WERI-Rb-1 (cell line): ENCODE measurements at places on chromosomes 3 and 15.

- no peak for DNase-seq
These were observed 462.9 kb upstream of the SGO1 start for GRCh38 chr3:20648921-20649381.

GRCh38 chr15:66675446-66675845 lies 26.6 kb upstream of the SMAD6 start:
- no peak for DNase-seq

- no peak for DNase-seq
These were observed 43.4 kb upstream of the SEC22A start for GRCh38 chr3:123158330-123158729.

DNA sequence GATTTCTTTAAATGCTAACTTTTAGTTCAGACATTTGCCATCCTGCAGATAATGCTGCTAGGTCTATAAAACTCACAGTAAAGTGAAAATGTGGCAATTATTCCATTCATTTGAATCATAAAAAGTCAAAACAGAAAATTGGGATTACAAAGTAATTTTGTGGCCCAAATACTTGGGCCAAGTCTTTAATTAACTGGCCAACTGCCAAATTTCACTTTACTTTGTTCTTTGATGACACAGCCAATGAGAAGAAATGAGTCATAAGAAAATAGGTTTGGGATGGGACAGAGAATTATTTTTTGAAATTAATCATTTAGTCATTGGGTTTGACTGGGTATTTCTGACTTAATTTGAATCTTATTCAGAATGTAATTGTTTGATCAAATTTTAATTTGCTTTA lies 89.8 kb upstream of the SLC2A2 start:
- no peak for DNase-seq

DNA sequence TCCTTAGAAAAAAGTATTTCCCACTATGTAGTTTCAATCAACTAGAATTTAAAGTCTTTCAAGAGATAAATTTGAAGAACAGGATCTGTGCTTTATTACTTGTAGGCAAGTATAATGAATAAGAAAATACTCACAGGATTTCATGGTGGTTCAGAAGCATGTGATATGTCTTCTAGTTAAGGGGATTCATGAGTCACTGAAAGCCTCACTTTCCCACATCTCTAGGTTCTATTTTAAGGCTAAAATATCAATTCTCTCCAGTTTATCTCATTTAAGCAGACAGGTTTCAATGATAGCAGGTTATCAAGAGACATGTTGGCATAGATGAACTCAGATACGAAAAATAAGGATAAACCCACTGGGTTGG lies 437.8 kb upstream of the BCHE start:
- DNase-seq: no peak

GRCh38 chr3:25888892-25889524 lies 99.1 kb downstream of the OXSM start:
- DNase-seq: no peak

- DNase-seq: no peak
These were observed 58.7 kb upstream of the CHST2 start for GRCh38 chr3:143060906-143061305.

DNA sequence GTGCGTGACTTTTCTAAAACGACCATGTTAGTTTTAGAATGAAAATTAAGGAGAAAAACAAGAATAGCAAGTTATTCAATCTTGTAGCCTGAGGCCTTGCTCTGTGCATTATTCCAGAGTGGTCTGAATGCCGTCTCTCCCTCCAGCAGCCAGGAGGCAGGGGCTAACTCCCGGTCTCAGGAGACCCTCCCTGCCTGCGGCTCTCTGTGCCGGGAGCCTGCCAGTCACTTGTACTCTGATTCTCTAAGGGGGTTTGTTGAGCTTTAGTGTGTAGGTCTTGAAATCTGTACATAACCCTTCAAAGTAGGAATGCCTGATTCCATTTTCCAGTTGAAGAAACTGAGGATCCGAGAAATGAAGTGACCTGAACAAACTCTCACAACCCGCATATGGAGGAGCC lies 97.3 kb downstream of the ARNT2 start:
- DNase-seq: no peak

DNA sequence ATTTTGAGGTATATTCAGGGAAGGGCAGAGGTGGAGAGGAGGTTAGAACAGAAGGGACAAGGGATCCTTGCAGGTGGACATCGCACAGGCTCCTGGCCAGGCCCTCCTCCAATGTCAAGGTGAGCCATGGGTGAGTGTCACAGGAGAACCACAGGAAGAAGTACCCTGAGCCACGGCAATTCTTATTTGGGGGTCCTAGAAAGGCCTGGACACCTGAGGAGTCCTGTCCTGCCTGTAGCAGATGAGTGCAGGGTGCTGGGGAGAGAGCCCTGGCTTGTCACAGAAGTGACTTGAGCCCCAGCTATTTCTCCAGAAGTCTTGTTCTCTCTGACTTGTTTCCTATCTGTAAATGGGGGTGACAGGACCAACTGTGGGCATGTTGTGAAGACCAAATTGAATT lies 4.3 kb downstream of the SLC6A20 start:
- DNase-seq: no peak

DNA sequence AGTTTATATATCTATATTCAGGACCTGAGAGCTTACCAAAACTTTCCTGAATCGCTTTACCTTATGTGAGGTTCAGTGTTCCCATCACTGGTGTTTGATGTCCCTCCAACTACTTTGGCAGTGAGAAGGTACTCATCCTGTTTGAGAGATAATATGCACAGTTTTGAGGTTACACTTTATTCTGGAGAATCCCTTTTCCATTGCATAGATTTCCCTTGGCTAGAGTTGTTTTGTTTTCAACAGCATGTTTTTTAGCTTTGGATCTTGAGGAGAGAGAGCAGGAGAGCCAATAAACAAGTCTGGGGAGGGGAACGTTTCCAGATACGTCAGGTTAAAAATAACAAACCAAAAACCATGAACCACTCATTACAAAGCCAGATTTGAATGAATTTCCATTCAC lies 33.6 kb downstream of the CD200 start:
- no peak for DNase-seq

DNA sequence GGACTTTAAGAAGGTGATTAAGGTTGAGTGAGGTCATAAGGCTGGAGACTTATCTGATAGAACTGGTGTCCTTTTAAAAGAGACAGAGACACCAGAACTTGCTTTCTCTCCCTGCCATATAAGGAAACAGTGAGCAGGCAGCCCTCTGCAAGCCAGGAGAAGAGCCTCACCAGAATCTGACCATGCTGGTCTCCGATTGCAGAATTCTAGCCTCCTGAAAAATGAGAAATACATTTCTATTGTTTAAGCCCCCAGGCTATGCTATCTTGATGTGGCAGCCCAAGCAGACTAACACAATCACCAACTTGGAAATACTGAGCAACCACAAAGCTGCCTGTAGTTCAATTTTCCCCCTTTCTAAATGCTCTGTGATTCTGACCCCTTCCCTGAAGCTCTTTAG lies 161.4 kb upstream of the RARB start:
- DNase-seq: no peak

GRCh38 chr3:77146004-77146403 lies 106.1 kb downstream of the ROBO2 start:
- no peak for DNase-seq

- no peak for DNase-seq
These were observed 36.9 kb upstream of the HERC1 start for GRCh38 chr15:63870487-63871209.

GRCh38 chr3:172560026-172560425 lies 36.8 kb upstream of the TNFSF10 start:
- no peak for DNase-seq

- no peak for DNase-seq
These were observed 862.1 kb downstream of the ROBO1 start for GRCh38 chr3:78905700-78906099.

DNA sequence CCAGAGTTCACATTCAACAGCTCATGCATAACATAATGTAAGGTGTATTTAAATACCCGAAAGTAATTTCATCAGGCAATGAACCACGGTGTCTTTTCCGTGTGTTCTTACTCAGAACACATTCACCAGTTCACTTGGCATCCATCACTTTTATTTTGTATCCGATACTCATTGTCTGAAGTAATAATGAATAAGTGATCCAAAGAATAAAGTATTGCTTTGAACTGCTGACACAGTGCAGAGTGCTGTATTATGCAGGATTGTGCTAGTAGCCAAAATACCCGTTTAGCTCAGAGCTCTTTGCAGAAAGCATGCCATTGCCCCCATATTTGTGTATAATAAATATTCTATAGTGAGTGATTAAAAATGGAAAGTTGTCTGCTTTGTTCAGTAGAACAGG lies 460.9 kb upstream of the KCNMB2 start:
- no peak for DNase-seq

DNA sequence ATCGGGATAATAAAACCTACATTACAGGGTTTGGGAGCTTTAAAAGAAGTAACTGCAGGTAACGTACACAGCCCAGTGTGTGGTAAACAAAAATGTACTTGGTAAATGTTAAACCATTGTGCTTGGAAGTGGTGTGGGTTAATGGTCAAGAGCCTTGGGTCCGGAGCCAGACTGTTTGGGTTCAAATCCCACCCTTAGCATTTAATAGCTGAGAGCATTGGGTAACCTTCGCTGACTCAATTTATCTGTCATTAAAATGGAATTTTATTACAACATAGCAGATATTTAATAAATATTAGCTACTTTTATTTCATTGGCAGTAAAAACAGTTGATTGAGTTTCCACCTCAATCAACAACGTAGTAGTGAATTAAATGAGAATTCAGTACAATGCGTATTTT lies 1.5 kb downstream of the FSTL1 start:
- DNase-seq: no peak

DNA sequence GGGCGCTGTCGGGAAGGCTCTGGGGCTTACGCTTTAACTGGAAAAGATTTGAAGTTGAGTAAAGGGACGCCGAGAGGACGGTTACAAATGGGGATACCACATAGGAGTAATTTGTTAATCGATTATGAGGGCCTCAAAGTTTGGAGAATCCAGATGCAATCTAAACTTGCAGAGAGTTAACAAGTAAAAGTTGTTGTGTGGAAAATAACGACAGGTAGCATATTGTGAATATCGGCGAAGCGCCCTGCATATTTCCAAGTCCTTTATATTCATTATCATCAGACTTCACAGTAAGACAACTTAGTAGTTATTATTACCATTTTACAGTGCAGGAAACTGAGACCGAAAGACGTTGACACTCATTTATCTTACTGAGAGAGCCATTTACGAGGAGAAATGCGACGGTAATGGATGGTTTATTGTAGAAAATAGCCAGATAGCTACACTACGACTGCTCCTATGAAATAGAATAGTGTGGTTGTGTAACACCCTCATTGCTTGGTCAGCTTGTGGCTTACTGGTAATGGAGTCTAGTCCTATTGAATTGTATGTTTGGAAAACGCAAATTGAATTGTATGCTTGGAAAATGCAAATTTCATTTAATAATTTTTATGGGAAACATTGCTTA lies 700 bp downstream of the MKRN2 start:
- DNase-seq: no peak

- DNase-seq: no peak
These were observed 89.4 kb downstream of the EDEM1 start for GRCh38 chr3:5276934-5277333.

GRCh38 chr15:58608711-58609110 lies 140.8 kb downstream of the ADAM10 start:
- no peak for DNase-seq

GRCh38 chr15:62770752-62771151 lies 271.8 kb upstream of the TPM1 start:
- no peak for DNase-seq

GRCh38 chr3:139455855-139456254 lies 20.5 kb downstream of the RBP2 start:
- no peak for DNase-seq

DNA sequence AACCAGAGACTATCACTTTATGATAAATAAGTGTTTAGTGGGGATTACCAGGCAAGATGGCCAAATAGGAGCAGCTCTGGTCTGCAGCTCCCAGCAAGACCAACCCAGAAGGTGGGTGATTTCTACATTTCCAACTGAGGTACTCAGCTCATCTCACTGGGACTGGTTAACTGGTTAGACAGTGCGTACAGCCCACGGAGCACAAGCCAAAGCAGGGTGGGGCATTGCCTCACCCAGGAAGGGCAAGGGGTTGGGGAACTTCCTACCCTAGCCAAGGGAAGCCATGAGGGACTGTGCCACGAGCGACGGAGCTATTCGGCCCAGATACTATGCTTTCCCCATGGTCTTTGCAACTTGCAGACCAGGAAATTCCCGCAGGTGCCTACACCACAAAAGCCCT lies 171.0 kb downstream of the CTNNB1 start:
- DNase-seq: no peak

DNA sequence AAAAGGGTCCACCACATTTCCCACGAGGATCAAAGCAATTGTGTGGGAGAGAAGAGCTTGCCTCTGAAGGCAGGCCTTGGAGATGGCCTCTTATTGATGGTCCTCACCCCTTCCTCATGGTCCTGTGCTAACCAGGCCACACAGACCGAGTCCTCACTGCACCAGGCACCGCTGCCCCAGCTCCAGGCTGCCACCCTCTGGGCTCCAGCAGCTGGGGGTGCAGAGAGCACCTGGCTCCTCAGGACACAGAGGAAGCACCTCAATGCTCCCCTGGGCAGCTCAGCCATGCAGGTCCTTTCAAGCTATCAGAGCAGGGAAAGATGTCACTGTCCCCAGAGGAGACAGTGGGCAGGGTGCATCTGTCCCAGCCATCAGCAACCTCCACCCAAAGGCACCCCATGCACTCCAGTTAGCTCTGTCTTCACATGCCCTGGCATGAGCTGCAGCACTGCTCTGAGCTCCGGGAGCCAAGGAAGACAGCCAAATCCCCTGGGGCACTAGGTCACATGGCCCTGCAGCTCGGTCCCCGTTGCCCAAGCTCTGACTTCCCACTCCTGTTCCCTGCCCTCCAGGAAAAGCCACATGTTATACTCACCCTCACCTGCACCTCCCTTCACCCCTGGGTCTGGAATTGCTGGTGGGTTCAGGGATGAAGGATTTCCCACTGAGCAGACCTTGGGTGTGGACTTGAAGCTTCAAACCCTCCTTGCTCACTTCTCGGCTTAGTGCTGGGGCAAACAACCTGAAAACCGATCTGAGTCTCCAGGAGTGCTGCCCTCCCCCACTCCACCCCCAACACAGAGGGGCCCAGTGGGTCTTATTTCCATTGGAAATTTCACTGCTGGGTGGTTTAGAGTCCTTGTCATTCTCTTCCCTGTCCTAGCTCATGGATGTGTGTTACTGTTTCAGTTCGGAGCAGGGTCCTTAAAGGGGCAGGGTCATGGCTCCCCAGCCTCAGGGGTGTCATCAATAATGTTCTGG lies 32.6 kb downstream of the ALS2CL start:
- no peak for DNase-seq

GRCh38 chr3:195451373-195452015 lies 8.7 kb upstream of the ACAP2 start:
- no peak for DNase-seq

GRCh38 chr3:157626817-157627216 lies 123.6 kb upstream of the VEPH1 start:
- no peak for DNase-seq

- DNase-seq: no peak
These were observed 107.7 kb upstream of the RPL32 start for GRCh38 chr3:12948891-12949711.

DNA sequence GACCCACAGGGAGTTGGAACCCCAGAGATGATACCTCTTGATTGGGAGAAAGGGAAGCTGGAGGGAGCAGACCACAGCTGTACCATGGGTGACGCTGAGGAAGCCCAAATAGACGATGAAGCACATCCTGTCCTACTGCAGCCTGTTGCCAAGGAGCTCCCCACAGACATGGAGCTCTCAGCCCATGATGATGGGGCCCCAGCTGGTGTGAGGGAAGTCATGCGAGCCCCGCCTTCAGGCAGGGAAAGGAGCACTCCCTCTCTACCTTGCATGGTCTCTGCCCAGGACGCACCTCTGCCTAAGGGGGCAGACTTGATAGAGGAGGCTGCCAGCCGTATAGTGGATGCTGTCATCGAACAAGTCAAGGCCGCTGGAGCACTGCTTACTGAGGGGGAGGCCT lies 201.1 kb downstream of the AKAP13 start:
- no peak for DNase-seq

- no peak for DNase-seq
These were observed 182.0 kb upstream of the WNT5A start for GRCh38 chr3:55669133-55669532.
